Activated CD4-positive, alpha-beta T cell treated with anti-CD3 and anti-CD28 coated beads, Interleukin-2, amount 10 ng/mL, durations not matched to agents 7 days and 5 days (primary cell): ENCODE measurements at places on chromosomes 11 and 22. TPM values are rescaled to one million over a fixed set of nuclear protein-coding genes. Genes with fewer than 3 reads are reported as not detected.

GRCh38 chr11:84963240-84963639, 663.9 kb downstream of the DLG2 start:
- DNase-seq: no peak
- H3K27me3 ChIP-seq: no peaks in the 10 kb centered on the region
- no peaks in the 10 kb centered on the region for H3K4me1 ChIP-seq

The APLNR gene
- not detected for total RNA-seq

DNA sequence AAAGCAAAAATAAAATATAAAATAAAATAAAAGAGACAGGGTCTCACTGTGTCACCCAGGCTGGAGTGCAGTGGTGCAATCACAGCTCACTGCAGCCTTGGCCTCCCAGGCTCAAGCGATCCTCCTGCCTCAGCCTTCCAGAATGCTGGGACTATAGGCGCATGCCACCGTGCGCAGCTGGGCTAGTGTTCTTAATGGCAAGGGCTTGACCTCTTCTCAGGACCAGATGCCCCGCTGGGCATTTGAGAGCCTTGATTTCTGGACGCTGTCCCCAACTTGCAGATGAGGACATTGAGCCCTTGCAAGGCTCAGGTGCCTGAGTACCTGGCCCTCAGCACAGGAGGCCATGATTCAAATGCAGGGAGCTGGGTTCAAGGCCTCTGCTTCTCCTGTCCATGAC, 82.6 kb downstream of the DHCR7 start:
- no peaks in the 10 kb centered on the region for H3K36me3 ChIP-seq
- H3K27ac ChIP-seq: no peak overlapping the region
- DNase-seq: no peak
- H3K4me3 ChIP-seq: no peak overlapping the region

GRCh38 chr11:121829159-121829643, 286.8 kb downstream of the BLID start:
- no peaks in the 10 kb centered on the region for H3K36me3 ChIP-seq
- DNase-seq: no peak
- H3K4me3 ChIP-seq: no peak overlapping the region
- H3K4me1 ChIP-seq: no peaks in the 10 kb centered on the region
- no peaks in the 10 kb centered on the region for H3K27me3 ChIP-seq

- DNase-seq: no peak
- H3K4me3 ChIP-seq: no peak overlapping the region
- peaks cover 3% of the 10 kb centered on the region for H3K4me1 ChIP-seq
- H3K27ac ChIP-seq: no peak overlapping the region
Observed at GRCh38 chr22:46620588-46621242, 529 bp downstream of the GRAMD4 start.

- H3K27ac ChIP-seq: no peak overlapping the region
- DNase-seq: no peak
- H3K4me1 ChIP-seq: no peaks in the 10 kb centered on the region
- no peak overlapping the region for H3K4me3 ChIP-seq
- H3K27me3 ChIP-seq: no peaks in the 10 kb centered on the region
- H3K36me3 ChIP-seq: no peaks in the 10 kb centered on the region
Observed at GRCh38 chr11:92750794-92751193, 218.7 kb upstream of the MTNR1B start.

- H3K4me3 ChIP-seq: no peak overlapping the region
- peaks cover 7% of the 10 kb centered on the region for H3K36me3 ChIP-seq
- no peak overlapping the region for H3K27ac ChIP-seq
- DNase-seq: no peak
- H3K27me3 ChIP-seq: peaks cover 4% of the 10 kb centered on the region
- peaks cover 58% of the 10 kb centered on the region for H3K4me1 ChIP-seq
Observed at GRCh38 chr11:68309621-68310185, 2.7 kb upstream of the LRP5 start.

- H3K36me3 ChIP-seq: no peaks in the 10 kb centered on the region
- no peak for DNase-seq
- peaks cover 12% of the 10 kb centered on the region for H3K4me1 ChIP-seq
- H3K27ac ChIP-seq: no peak overlapping the region
Observed at GRCh38 chr11:94513091-94513490, 830 bp downstream of the C11orf97 start.
